CD4-positive, alpha-beta T cell (primary cell): ENCODE measurements at places on chromosomes 16 and 17.
A peak's percentile ranks its signal among the peaks of the same experiment; 100 is the strongest.

DNA sequence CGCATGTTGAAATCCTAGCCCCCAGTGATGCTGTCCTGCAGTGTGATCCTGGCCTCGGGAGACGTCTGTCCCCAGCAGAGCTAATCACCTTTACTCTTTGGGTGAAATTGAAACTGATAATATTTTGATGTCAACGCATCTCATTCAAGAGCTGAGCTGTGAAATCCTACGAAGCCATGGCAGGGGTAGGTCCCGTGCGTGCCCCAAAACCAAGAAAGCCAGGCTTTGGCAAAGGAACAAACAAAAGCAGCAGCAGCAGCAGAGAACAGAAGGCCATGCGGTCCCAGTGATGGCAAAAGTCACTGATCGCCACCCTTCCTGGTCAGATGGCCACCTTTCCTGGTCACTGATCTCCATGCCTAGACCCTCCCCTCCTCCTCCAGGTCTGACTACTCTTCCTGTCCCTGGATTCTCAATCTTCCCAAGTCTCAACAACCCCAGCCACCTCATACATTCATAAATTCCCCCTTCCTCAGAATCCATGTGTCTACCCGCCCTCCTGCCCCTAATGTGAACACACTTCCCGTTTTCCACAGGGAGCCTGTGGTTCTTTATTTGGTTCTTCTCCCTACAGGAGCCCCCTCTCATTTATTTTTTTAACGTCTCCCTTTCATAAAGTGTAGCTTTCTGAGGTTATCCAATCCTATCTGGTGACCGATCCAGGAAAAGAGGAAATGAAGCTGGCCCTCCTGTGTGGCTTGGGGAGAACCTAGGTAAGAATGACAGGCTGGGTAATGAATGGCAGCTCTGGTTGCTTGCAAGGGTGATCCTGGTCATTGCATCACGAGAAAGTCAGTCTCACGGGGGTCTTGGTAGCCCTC is 50.3 kb downstream of the CPPED1 start:
- no peak for DNase-seq

- DNase-seq, result no peak
Observed at GRCh38 chr16:62130101-62130500, 93.9 kb upstream of the CDH8 start.

GRCh38 chr16:67098599-67098998 is 11.1 kb upstream of the PHAF1 start:
- DNase-seq, result no peak

DNA sequence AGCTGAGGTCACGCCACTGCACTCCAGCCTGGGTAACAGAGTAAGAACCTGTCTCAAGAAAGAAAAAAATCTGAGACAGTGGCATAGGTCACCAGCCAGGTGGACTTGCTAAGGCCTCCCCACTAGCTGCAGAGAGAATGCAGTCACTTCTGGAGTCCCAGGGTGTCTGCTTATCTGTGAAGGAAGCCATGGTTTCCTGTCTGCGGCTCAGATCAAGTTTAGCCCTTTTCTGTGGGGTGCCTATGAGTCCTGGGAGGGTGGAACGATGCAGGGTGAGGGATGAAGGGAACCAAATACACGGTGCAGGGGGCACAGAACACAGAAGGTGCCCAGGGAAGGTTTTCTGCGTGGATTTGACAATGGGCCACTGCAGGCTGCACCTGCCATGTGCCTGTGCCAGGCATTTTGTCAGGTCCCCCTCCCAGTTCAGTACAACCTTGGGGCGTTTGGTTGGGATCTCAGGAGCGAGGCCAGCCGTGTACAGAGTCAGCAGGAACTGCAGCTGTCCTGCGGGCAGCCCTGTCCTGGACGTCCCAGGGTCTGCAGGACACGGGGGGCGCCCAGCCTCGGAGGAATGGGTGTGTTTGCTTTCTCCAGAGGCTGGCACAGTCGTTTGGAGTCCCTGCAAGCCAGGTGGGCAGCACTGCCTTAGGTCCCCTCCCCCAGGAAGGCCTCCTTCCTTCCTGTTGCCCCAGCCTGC is 41.8 kb downstream of the RAB11FIP4 start:
- peak; percentile 44 for DNase-seq

DNA sequence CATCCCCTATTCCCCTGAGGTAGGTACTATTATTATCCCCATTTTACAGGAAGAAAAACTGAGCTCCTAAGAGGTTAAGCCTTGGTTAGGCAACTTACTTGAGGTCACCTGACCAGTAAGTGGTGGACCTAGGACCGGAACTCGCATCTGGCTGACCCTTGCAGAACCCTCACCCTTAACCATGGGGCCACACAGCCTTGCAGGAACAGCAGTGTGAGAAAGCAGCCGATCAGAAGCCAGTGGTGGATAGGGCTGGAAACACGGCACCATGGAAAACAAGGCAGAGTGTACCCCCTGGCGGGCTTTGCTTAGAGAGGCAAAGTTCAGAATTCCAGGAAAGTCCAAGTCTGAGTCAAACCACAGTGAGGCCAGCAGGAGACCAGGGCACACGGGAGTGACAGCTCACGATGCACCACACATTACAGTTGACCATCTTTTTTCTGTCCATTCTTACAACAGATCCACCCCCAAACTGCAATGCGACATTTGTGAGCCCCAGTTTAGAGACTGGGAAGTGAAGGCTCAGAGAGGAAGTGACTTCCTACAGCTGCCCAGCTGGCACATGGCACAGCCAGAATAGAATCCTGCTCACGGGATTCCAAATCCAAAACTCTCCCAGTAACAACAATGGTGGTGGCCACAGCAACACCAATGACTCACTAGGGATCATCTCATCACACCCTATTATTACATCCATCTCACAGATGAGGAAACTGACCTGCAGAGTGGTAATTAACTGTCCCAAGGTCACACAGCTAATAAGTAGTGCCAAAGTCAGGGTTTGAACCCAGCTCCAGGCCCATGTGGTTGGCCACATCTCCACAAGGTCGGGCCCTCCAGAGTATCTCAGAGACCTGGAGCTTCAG is 20.3 kb downstream of the KIFC3 start:
- DNase-seq, result no peak

GRCh38 chr16:47627085-47627639 is 166.0 kb downstream of the PHKB start:
- DNase-seq, result no peak

DNA sequence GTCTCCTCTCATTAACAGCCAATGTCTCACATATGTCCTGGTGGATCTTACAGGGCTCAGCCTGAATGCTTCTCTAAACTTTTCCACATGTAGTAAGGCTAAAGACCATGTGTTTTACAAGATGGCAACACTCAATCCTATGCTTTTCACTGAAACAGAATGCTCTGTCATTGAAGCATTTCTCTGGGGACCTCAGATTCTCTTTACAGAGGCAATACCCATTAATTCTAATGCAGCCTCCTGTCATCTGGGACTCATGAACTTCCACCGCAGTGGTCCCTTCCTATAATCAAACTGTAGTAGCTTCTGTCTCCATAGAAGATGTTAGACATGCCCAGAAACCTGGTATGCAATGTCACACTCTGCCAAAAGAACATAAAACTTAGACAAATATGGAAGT is 926.6 kb upstream of the RBFOX1 start:
- DNase-seq, result no peak

- DNase-seq, result no peak
Observed at GRCh38 chr16:19188406-19188805, 20.4 kb downstream of the SYT17 start.

DNA sequence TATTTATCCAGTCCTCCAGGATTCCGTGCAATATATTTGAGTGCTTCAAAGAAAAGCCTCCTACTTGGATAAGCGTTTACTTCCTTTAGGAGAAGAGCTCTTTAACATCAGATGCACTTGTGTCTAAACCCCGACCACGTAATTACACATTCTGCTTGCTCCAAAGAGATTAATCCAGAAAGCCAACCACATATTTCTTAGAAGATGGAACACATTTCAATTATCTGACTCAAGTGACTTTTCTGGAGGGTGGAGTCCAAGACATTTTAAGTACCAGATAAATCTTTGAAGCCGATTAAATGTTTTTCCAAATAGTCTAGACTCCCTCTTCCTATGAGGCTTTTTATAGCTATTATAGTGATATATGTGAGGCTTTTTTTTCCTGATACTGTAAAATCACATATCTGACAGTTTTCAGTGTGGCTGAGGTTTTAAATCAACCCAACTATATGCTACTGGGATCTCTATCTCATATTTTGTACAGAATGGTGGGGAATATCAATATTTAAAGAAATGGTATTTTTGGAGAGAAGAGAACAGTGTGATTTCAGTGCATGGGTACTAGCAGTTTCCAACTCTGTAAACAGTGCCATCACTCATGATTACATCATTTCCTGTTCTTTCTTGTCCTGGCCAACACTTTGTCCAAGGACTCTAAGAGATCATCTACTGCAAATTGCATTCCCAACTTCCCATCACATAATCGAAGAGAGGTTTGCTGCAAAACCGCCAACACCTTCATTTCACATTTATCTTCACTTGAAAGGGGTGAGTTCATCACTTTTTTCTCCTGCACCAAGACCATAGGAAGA is 192.4 kb upstream of the HSBP1 start:
- DNase-seq, result no peak

GRCh38 chr17:78715876-78716275 is 66.2 kb downstream of the CYTH1 start:
- no peak for DNase-seq

GRCh38 chr17:48592577-48592976 is 1.0 kb downstream of the HOXB5 start:
- no peak for DNase-seq

DNA sequence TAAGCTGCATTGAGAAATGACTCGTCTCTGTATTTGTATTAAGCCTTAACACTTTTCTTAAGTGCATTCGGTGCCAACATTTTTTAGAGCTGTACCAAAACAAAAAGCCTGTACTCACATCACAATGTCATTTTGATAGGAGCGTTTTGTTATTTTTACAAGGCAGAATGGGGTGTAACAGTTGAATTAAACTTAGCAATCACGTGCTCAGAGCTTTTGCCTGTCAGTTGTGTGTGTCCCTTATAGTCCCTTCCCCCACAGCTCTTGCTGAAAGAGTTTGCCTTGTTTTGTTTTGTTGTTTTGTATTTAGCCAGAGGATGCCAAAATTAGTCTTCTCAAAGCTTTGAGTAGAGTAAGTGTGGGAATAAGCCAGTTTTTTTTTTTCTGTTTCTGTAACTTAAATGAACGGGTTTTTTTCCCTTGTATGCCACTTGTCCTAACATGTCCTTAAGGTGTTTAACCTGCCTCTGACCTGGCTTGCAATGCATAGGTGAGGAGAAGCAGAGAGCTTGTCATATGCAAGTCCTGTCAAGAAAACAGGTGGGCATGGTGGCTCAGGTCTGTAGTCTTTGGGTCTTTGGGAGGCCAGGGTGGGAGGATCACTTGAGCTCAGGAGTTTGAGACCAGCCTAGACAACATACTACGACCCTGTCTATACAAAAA is 4.6 kb upstream of the MAPK8IP3 start:
- DNase-seq, result no peak

DNA sequence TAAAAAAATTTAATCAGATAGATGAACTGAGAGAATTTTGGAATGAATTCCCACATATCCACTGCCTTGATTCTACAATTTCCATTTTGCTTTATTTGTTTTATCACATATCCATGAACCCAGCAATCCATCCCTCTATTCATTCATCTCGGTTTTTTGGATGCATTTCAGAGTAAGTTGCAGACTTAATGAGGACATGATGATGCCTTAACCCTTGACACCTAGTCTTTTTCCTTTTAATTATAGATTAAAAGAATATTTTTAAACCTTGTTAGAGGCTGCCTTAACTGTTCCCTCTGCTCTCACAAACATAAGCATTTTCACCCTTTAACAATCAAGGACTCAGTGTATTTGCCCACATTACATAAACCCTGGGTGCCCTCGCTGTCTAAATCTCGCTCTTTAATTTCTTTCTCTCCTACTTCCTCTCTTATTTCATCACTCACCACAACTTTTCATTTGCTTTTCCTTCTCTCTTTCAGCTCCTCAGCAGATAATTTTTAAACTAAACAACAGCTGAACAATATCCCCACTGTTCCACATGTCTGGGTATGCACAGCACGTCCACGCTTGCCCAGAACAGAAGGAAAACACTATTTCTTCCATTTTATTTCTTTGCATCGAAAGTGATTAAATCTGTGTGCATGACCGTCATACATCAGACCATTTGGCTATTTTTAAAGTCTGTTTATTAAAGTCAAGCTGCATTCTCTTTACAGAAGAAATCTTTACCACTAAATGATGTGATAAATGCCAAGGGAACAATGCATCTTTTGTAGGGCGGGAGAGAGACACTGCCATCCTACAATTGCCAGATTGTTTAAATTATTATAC is 39.9 kb downstream of the IQCK start:
- DNase-seq, result no peak

GRCh38 chr16:57245472-57246113 is 534 bp downstream of the ARL2BP start:
- DNase-seq, result peak; percentile 4

GRCh38 chr17:45305530-45306087 is 11.2 kb downstream of the MAP3K14 start:
- no peak for DNase-seq

DNA sequence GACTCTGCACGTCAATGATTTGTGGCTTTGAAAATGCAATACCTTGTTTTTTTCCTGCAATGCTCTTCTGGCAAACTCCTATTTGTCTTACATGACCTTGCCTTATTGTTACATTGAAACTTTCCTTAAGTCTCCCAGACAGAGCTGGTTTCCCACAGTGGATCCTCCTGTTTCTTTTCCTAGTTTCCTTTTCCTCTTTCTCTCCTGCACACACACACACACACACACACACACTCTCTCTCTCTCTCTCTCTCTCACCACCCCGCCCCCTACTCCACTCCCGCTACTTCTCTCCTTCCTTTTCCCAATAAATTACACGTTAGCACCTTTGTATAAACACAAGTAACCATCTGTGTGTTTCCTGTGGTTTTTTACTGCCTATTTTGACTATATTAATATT is 2.3 kb downstream of the ORC6 start:
- DNase-seq, result no peak

GRCh38 chr17:18182978-18183333 is 672 bp upstream of the ALKBH5 start:
- peak; percentile 73 for DNase-seq

DNA sequence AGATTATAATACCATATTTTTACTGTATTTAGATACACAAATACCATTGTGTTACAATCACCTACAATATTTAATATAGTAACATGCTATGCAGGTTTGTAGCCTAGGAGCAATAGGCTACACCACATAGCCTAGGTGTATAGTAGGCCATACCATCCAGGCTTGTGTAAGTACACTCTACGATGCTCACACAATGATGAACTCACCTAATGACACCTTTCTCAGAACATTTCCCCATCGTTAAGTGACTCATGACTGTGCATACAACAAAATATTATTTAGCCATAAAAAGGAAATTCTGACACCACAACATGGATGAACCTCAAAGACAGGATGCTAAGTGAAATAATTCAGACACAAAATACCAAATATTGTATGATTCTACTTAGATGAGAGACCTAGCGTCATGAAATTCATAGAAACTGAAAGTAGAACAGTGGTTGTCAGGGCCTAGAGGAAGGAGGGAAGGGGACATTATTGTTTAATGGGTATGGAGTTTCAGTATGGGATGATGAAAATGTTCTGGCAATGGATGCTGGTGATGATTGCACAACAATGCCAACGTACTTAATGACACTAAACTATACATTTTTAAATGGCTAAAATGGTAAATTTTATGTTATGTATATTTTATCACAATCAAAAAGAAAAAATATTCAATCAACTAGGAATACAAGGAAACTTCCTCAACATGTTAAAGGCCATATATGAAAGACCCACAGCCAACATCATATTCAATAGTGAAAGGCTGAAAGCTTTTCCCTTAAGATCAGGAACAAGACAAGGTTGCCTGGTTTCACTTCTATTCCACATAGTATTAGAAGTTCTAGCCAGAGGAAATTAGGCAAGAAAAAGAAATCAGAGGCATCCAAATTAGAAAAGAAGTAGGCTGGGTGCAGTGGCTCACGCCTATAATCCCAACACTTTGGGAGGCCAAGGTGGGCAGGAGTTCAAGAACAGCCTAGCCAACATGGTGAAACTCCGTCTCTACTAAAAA is 5.9 kb upstream of the C16orf87 start:
- no peak for DNase-seq
